Pulmonary artery endothelial cell (primary cell): ENCODE measurements at places on chromosomes 2 and 18. TPM values are rescaled to one million over a fixed set of nuclear protein-coding genes. Genes with fewer than 3 reads are reported as not detected.

RFX8 gene
- 0.66 and 1.3 TPM in 2 replicates for total RNA-seq

GRCh38 chr2:15306706-15307105 lies 254.4 kb downstream of the NBAS start:
- no peak for DNase-seq

DNA sequence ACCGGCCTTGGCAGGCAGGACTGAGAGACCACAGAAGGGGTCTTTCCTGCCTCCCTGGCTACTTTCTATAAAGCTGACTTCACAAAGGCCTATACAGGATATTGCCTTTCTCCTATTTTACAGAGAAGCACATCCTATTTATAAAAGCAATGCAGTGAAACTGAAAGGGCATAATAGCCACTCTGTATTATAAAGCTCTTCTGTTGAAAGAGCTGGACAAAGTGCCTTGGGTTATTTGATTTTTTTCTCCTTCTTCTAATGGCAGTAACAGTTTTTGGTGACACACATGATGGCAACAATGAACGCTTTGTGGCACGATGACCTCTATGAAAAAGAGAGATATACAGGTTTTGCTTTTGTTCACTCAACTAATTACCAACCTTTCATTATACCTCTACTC lies 281.1 kb downstream of the ZNF516 start:
- DNase-seq: no peak

GTF3C2 gene
- 24.5 and 26.9 TPM in 2 replicates for total RNA-seq

DNA sequence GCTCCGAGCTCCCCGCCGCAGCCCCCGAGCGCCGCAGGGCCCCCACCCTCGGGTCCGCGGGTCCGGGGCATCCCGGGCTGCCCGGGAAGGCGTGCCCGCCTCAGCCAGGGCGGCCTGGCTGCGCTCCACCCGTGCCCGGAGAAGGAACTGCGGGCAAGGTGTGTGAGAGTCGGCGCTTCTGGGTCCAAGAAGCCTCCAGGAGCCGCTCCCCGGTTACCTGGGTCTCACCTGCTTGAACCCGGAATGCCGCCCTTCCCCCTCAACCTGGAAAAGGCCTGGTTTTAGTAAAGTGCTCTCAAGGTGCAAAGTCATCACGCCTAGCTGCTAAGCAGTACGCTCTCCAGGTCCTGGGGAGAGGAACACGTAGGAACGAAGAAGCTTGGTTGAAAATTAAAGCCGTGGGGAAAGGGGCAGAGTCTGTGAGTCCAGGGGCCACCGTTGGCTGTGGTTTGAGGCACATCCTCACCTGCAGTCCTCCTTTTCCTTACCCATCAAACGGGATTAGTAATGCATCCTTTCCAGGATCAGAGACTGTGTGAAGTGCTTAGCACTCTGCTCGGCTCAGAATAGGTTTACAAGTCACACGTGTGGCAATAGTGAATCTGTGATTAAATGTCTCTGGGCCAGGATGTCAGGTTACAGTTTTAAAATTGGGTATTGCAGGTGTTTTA lies 1.2 kb downstream of the ASAP2 start:
- no peak for DNase-seq

DNA sequence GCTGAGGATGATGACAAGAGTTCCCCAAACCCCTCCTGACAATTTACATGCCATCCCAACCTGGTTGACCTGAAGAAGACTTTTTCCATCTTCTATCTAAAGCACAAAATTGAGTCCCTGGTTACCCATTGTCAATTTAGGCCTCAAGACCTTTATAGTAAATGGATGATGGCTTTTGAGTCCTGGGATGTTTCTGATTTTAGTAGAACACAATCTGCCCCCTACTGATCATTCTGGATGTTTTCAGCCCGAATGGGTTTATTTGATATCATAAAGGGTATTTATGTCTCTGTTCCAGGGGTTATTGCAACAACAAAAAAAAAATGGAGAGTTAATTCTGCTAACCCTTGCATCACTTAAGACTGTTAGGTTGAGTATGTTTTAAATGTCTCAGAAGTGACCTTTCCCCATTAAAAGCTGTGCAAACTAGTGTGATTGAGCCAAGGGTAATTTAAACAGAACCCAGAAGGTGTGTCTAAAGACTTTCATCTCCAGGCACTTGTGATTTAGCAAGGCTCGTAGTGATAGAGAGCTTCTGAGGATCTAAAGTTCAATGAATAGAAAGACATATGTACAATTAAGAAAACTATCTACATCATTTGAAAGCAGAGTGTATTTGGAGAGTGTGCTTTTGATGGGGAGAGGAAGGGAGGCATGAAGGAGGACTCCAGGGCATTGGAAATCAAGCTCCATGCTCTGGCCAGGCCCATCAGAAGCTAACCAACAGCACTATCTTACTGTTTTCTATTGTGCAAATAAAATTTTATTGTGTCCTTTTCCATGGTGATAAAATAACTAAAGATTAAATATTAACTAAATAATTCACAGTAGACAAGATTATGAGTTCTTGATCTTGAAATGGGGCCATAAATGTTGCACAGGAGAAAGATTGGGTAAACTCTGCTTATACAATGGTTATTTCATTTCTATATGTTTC lies 96.6 kb upstream of the NOSTRIN start:
- no peak for DNase-seq

SUCLG1 gene
- total RNA-seq: 52.0 and 77.7 TPM in 2 replicates

DNA sequence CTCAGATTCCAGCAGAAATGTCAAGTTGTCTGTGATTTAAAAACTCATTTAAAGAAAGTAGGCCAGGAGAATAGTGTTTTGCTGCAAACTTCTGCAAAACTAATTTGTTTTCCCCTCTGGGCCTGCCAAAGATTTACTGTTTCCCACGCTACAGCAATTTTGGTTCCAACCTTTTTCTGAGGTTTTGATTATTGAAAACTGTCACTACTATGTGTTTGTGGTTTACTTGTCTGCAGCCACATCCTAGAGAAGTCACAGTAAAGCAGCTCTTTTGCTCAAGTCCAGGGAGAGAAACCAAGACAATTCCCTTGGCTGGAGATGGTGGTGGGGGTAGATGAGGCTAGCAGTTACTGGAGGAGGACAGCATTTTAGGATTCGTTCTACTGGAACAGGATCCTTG lies 12.8 kb downstream of the IL1R2 start:
- no peak for DNase-seq

DNA sequence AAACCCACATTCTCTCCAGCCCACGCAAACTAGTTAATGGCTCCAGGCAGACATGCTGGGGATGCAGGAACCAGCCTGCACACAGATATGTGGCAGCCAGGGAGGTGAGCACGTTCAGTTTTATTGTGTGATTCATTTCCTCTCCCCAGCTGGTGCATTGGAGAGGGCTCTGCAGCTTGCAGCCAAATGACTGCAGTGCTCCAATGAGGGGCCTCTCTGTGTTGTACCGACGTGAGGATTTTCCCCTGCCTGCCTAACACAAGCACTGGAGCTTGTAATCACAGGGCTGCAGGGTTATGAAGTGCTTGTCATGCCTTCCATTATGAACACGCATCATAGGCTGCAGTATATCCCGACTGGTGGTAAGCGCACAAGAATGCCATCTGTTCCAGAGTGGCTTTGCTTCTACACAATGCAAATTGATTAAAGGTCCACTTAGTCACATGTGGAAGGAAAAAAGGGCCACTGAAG lies 92.3 kb upstream of the THUMPD2 start:
- no peak for DNase-seq

- peak; percentile 22 for DNase-seq
Measured at GRCh38 chr2:227890495-227891079, 19.2 kb downstream of the DAW1 start.

DNA sequence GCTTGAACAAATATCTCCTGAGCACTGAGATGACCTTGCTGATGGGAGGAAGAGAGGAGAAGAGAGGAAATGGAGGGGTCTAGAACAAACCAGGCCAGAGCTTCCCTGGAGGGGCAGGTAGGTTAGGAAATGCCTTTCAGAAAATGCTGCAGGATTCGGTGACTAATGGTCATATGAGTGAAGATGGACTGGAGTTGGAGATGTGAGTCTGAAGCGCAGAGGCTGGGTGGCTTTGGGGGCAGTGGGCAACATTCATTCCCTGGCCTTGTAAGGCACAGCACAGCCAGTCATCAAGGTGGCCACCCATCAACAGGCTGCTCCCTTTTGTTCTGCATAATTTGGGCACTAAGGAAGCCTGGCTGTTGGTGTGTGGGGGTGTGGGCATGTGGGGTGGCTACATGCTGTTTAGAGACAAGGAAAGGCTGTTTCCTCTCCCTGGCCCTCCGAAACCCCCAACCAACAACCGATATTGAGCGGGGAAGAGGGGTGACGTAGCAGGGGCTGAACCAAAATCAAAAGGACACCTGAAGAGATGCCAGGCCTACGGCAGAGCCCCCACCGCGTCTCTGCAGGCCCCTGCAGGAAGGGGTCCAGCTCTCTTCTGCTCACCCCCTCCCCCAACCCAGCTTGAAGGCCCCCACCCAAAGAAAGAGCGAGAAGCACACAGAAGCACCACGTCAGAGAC lies 1.5 kb downstream of the SLC30A3 start:
- no peak for DNase-seq

DNA sequence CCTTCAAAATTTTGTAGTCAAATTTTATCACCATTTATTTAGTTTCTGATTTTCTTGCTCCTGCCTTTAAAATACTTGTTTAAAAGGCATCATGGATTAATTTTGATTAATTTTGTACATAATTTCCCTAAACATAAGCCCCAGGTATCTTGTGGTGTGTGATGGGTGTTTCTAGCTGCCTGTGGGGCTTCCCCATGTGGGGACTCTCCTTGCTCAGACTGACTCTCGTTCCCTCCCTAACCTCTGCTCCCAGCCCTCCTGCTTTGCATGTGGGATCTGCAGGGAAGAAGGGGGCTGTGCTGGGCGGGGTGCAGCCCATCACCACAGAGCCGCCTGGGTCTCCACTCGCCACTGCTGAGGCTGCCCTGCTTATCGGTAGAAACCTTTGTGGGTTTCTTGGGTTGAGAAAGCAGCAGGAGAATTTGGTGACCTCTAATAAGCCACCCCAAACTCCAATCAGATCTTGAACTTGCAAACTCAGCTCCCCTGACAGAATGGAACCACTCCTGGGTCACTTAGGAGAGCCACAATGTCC lies 72.5 kb downstream of the MRPS9 start:
- no peak for DNase-seq

FZD7 gene
- 0.33 and 0.35 TPM in 2 replicates for total RNA-seq

SERPINB12 gene
- not detected in 2 replicates for total RNA-seq

DNA sequence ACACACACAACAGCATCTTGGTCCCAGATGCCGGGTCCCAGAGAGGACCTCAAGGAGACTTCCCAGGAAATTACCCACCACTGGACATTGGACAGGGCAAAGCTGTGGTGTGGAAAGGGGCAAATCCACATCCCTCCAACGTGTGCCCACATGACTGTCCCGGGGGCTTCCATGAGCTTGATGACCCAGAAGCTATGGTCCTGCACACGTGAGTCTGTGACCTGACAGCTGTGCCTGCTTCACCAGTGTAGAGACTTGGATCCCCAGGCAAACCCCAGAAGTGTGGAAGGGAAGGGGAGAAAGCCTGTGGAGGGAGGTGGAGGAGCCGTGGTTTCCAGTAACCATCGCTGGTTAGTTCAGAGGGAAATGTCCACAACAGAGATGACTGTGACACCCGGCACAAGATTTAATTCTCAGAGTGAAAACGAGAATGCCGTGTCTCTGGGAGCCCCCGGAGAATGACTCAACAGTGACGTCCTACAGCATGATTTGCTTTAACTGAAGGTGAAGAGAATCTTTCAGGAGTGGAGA lies 19.1 kb upstream of the GPR55 start:
- DNase-seq: no peak

- peak; percentile 88 for DNase-seq
Measured at GRCh38 chr2:43426305-43427031, 169.4 kb downstream of the THADA start.

DNA sequence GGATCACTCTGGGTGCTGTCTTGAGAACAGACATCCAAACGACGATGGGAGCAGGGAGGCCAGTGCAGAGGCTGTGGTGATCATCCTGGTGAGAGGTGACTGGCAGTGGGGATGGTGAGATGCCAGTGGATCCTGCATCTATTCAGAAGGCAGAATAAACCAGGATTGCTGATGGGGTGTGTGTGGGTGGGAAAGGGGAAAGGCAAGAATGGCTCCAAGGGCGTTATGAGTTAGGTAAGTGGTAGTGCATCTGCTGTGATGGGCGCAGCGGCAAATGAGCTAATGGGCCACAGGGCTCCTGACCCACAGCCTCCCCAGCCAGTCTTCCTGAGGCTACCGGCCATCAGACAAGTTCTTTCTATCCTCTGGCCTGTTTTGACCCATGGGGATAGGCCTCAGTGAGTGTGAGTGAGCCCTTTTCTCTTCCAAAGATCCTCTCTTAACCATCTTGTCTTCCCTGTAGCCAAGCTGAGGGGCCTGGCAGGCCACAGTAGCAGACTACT lies 29.6 kb downstream of the SERTAD2 start:
- DNase-seq: no peak

DNA sequence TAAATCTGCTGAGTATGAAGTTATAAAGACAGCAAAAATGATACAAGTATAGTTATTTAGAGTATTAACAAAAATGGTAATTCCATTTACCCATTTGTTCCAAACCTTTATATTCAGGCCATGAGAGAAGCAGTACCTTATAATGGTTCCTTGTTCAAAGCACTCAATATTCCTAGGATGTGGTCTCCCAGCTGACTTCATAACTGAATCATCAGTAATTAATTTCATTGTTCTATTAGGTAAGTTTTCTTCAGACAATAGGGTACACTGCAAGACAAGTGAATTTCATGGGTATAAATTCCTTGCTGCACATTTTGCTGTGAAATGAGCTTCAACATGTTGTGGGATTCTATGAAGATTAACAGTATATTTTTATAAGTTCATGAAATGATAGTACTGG lies 550.8 kb upstream of the ZEB2 start:
- no peak for DNase-seq

- no peak for DNase-seq
Measured at GRCh38 chr2:2175381-2176090, 155.5 kb downstream of the MYT1L start.

TWIST2 gene
- total RNA-seq: 5.4 and 13.2 TPM in 2 replicates

DNA sequence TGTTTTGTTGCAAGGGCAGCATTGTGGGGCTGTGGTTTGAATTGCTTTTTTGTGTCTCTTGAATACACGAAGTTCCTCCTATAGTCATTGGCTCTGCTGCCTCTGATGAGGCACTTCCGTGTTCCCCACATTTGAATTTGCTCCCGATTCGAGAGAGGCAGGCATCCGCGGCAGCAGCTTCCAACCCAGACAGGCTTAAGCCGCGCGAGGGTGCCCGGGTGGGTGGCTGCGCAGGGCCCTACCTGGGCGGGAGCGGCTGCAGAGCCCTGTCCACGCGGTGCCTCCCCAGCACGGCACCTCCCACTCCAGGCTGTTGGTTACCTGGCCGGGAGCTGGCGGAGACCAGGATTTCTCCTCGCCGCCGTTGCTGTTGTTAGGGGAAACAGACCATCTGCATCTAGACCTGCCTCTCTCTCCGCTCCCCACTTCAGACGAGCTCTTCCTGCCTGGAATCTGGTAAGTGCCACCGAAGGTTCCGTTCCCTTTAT lies 151.3 kb downstream of the NEDD4L start:
- DNase-seq: no peak

DNA sequence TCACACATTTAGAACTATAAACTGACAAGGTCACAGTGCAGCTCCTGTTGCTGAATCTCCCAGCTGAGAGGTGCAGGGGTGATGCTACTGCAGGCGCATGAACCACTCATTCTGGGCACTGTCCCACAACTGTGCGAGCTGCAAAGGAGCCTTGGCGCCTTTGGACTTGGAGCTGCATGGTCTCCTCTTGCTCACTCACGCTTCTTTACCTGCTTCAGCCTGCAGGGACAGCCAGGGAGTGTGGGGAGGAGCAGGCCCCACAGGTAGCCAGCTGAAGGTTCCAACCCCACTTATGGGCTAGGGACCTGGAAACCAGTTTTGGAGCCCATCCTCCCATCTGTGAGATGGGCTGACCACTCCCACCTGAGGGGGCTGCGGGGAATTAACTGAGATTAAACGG lies 75.0 kb downstream of the UXS1 start:
- no peak for DNase-seq

GRCh38 chr2:174365571-174365970 lies 30.0 kb upstream of the SCRN3 start:
- DNase-seq: no peak
